NCI-H1092 (cell line): ENCODE measurements at places on chromosomes 4 and X.

- DNase-seq: no peak
Observed at GRCh38 chr4:146159384-146160058, 16.0 kb upstream of the LSM6 start.

DNA sequence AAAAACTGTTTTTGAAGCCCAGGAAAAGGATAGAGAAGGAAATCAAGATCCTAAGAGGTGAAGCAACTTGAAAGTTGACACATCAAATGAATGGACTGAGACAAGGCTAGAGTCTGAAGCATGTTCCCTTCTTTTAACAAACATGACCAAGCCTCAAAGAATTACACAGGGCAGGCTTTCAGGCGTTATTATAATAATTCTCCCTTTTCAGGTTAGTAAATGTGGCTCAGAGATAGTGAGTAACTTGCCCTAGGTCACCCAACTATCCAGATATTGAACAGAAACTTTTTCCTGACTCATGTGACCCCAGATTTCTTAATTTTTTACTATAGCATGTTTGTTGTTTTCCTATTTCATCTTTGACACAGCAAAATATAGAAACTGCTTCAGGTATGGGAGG, 91.7 kb downstream of the PPP1R2C start:
- no peak for DNase-seq

- no peak for DNase-seq
Observed at GRCh38 chr4:85909851-85910250, 434.9 kb downstream of the ARHGAP24 start.

- peak; percentile 26 for DNase-seq
Observed at GRCh38 chr4:30719454-30720020, 632 bp upstream of the PCDH7 start.

DNA sequence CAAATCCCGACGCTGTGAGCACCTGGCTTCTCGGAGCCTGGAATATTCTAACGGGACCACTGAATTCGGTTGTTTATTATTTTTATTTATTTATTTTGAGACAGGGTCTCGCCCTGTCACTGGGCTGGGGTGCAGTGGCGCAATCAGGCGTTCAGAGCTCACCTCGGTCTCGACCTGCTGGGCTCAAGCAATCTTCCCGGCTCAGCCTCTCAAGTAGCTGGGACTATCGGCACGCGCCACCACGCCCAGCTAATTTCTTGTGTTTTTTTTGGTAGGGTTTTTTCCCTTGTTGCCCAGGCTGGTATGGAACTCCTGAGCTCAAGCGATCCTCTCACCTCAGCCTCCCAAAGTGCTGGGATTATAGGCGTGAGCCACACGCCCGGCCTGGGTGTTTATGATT, 21.5 kb upstream of the S100P start:
- no peak for DNase-seq

DNA sequence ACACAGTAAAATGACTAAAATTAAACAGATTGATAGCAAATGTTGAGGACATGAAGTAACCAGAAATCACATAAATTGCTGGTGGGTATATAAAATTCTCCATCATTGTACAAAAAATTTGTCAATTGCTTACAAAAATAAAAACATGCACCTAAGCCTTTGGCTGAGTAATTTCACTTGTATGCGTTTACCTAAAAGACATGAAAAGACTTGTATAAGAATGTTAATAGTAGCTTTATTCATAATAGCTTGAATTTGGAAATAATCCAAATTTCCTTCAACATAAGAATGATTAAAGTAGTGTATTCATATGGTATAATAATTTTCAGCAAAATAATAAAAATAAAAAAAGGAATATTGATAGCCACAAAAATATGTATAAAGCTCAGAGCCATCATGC, 37.7 kb downstream of the PDHA2 start:
- no peak for DNase-seq

DNA sequence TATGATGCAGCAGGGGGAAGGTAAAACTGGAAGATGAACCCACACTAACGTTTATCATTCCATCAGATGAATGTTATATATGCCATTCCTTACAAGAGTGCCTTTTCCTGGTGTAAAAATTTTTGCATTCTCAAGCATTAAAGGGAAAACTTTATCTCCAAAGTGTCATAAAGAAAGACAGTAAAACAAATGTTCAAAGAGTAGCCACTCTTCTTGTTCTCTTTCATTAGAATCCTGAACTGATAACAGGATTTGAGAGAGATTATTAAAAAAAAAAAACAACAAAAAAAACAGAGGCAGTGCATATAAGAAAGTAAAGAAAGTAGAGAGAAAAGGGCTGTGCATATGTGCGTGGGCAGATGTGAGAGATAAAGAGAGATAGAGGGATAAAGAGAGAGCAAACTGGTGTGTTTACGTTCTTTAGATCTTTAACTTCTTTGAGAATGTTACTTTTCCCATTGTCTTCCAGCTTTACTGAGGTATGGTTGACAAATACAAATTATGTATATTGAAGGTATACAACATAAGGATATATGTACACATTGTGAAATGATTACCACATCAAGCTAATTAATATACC, 275.4 kb downstream of the HS3ST1 start:
- DNase-seq: no peak

DNA sequence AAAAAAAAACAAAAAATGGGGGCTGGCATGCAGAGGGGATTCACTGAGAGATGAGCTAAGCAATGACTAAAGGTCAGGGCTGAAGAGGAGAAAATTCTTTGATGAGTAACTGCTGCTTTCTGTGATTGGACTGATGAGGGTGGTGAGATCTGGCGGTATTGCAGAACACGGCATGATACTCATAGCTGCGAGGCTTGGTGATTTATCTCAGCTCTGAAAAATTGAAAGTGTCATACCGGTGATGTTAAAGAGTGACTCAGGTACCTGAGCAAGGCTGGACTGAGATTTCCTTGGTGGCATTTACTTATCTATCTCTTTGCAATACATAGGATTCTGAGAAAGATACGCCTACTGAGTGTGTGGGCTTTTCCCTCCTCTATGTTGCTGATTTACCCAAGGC, 204.1 kb upstream of the DDX53 start:
- DNase-seq: no peak

DNA sequence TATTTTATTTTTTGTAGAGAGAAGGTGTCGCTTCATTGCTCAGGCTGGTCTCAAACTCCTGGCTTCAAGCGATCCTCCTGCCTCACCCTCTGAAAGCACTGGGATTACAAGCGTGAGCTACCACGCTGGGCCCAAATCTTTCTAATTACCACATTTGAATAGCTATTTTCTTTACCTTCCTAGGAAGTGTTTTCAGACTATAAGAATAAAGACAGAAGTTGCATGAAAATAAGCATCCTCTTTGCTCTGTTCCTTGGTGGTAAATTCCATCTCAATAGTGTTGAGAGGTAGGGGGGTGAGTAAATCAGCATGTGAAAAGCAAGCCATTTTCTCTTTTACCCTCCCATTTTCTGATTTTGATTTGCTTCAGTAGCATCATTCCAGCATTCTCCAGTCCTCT, 122.4 kb downstream of the LARP7 start:
- no peak for DNase-seq

DNA sequence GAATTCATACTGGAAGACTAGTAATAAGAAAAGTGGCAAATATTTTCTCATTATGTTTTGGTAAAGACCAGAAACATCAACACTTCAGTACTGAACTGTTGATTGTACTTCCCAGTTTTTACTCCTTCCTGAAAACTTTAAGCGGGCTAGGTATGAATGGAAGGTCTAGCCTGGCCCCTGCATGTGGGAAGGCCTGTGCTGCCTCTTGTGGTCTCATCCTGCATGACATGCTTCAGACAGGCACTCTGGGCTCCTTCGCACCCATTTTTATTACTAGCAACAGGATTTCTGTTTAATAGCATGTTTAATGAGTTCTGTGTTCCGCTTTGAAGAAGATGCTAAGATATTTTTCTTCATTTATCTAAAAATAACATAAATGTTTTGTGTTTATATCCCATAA, 279.1 kb downstream of the ANK2 start:
- no peak for DNase-seq

DNA sequence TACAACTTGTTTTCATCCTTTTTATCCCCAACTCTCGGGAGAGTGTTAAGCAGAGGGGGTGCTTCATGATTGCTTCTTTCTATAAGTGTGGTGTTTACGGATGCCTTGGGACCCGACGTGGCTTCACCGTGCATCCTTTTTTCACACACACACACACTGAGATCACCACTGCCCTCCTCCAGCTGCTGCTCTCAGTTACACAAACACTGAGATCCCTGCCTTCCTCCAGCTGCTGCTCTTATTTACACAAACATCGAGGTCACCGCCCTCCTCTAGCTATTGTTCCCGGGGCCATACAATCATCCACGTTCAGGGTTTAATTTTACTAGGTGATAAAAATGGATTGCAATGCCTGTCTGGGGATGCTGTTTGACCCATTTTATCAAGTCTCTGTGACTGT, 155.4 kb upstream of the FAM9B start:
- DNase-seq: no peak

DNA sequence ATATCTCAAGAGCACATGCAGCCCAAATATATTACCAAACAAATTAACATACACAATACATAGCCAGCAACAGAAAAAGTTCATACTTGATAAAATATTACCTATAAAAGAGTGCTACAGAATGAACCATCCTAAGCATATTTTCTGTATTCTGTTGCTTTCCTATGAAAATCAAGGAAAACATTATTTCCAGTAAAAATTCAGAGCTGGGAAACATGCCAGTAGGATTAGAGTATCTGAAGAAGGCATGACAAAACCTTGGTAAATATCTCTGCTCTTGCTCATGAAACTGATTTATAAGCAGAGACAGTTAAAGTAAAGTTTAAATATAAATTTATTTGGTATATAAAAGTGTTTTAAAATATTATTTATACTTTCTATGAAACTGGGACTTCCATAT, 599.7 kb downstream of the ARAP2 start:
- DNase-seq: no peak

DNA sequence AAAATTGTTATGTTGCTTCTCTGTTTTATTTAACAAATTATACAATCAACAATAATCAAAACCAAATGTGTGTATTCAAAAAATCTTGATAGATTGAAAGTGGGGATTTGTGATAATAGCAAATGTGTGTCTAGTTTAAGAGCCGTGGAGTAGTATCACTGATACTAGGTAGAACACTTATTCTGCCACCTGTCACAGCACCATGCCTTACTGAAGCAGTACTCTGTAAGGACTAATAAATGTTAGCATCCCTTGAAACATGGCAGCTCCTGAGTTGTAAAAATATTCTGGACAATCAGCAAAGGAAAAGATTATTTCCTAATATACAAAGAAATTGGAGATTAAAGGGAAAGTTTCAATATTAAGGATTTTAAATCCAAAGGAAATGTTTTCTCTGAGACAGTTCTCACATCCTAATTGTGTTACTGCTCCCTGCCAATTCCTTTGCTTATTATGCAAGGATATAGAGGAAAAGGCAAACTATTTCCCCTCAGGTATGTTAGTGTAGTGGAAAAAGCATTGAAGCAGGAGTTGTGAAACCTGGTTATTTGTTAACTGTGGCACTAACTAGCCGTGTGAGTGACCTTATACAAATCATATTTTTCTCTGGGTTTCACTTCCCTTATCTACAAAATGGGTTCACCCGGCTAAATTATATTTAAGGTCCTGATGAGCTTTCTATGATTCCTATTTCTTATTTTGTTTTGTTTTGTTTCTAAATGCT, 303.1 kb downstream of the ARHGAP24 start:
- no peak for DNase-seq

DNA sequence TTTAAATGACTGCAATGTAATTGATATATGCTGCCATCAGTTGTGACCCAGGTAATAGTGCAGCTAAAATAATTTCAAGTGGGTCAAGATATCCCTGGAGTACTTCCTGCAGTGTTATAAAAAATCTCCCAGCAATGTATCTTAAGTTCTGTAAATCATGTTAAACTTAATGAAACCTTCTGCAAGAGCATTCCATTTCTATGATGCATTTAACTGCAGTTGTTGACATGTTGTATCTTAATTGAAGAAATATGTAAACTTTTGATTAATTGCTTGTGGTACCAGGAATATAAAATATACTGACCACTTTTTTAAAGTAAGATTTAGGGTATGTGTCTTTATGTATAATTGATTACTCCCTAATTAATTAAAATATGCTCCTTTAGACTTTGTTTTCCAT, 213.6 kb downstream of the AFF2 start:
- DNase-seq: no peak

DNA sequence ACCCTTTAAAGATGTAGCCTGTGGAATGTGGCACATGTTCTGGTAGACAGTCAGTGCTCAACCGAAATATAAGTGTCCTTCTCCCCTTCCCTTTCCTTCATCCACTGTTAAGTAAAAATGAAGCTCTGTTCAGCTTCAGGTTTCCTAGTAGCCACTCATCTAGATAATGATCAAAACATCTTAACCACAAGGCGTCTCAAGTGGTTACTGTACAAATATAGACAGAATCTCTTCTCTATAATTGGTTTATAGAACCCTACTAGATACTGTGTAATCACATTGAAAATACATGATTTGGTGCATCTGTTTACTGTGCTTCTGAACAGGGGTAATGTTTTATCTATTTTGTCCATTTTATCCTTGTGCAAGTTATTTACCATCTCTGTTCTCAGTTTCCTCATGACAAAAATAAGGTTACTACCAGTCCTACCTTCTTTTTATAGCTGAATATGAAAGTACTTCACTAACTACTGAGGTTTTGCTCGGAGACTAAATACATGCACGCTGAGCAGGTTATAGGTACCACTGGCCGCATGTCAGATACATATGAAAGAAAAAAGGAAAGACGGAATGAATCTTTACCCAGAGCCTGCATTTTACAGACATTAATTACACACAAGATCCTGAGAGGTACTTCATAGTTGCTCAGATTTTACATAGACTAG, 20.3 kb upstream of the SLC25A4 start:
- DNase-seq: no peak

DNA sequence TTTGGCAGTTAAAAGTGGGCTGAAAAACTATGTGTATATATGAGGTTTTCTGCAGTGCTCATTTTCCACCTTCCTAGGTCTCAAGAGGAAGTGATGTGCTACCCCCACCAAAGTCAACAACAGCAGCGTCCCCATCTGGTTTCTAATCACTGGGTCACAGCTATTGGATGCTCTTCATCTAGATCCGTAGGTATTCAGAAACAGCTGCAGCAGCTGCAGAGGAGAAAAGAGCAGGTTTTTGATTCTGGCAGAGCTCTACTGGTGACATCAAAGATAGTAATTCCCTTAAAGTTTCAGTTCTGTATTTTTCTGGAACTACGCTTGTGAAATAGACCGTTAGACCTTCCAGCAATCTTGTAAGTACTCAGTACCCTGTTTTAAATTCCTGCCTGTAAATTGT, 5.8 kb upstream of the GUCY2F start:
- DNase-seq: no peak

- no peak for DNase-seq
Observed at GRCh38 chr4:101200561-101200960, 146.8 kb downstream of the PPP3CA start.

DNA sequence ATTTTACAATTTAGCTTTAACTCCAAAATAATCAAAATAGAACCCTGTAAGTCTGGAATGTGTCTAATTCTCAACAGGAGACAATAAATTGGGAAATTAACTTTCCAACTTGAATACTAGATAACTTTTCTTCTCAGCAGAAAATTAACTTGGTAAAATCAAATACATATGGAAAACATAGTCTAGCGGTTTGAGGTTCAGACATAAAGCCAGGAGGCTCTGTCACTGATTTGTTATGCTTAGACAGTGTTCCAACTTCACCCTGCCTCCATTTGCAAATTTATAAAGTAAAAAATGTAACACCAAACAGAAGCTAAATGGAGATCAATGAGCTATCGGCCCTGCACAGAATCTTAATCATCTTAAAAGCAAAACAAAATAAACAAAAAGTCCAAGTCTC, 46.3 kb downstream of the TBCK start:
- no peak for DNase-seq
